ENCODE measurements at places on chromosomes 3 and 15.

DNA sequence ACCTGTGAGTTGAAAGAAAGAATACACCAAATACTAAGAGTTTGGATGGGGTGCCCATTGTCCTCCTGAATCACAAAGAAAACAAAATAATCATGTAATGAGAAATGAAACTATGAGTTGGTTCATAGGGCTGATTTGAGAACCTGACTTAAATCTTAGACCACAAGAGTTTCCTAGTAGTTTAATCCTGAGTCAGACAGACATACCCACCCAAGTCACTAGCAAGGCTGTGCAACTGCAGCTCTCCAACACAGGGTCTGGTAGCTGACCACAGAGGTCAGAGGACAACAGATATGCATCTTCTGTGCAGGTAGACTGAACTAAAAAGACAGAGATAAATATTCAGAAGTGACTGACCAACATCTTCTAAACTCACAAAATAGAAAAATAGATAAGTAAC lies 296.3 kb upstream of the TMCO5A start:
- no peak for DNase-seq

DNA sequence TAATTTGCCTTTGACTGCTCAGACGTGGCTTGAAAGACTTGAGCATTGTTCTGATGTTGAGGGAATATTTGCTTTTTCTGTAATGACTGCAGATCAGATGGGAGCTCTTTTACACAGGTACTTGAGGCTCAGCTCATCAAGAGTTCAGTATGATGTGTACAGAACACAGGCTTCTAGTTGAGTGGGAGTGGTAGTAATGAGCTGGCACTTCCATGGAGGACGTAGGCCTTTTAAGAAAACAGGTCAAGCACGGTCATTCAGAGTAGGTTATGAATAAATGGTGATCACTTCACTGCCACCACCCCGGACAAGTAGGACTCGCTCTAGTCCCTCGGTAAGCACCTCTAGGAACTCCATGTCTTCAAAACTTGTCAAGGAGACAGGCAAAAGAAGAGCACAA lies 8.8 kb downstream of the EMC4 start:
- no peak for DNase-seq

GRCh38 chr15:73928971-73929627 lies 2.8 kb downstream of the LOXL1 start:
- no peak for DNase-seq

GRCh38 chr15:92693691-92694331 lies 38.2 kb upstream of the FAM174B start:
- DNase-seq, result no peak

DNA sequence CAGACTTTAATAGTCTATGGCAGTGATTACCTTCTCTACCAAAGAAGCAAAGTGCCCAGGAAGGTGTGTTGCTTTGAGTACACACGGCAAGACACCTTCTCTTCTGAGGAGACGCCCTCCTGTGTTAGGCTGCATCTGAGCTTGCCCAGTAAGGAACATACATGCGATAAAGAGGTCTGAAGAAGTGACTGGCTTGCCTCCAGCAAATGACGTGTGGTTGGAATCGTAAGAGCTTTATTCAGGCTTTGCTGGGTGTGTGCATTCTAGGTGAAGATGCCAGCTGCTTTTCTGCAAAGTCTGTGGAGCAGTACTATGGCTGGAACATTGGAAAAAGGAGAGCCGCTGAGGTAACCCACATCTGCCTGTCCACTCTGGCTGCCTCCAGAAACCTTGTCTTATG lies 22.4 kb downstream of the MAP6D1 start:
- DNase-seq, result no peak
